AG10803 (cell line): ENCODE measurements at places on chromosomes 6 and 20.

- no peak for DNase-seq
These were observed 31.6 kb downstream of the GSTA2 start for GRCh38 chr6:52731719-52732118.

- DNase-seq = no peak
These were observed 58.1 kb upstream of the KIF13A start for GRCh38 chr6:18045507-18045906.

DNA sequence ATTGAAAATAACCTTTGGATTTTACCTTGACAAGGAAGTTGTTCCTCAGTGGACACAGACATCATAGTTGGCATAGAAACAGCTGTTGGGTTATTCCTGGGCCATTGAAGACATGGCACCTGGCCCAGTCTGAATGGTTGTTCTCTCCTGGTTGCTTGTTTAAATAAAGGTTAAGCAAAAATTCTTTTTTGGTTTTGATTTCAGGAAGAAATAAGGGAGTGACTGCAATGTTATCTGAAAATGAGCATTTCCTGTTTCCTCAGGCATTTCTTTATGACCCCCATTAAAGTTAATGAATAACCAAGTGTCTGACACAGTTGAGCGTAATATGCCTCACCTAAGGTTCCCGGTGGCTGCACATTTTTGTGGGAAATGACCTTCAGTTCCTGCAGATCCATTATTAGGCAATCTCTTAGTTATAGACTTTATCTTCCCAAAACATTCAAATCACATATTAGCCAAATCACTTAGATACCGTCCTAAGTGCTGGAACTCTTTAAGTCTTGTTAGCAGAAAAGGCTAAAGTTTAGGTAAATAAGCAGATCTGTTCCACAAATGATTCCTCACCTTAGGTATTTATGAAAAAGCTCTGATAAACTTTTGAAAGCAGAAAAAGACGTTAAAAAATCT lies 648.7 kb upstream of the FLRT3 start:
- no peak for DNase-seq

- no peak for DNase-seq
These were observed 25.0 kb upstream of the C6orf62 start for GRCh38 chr6:24743944-24744335.

DNA sequence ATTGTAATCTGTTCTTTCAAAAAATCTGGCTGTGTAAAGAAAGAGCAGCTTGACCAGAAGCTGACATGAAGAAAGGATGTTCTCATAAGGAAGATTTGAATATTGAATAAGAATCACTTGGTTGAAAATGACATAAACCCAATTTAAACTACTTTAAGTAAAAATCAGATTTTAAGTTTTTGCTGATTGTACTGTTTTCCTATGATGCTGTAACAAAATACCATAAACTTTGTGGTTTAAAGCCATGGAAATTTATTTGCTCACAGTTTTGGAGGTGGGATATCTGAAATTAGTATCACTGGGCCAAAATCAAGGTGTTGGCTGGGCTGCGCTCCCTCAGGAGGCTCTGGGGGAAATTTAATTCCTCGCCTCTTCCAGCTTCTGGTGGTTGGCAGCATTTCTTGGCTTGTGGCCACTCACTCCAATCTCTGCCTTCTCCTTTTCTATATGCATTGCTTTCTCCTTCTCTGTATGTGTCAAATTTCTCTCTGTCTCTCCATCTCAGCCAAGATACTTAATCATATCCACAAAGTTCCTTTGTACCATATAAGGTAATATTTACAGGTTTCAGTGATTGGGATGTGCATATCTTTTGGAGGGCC lies 141.2 kb upstream of the ZFP64 start:
- no peak for DNase-seq

- DNase-seq = no peak
These were observed 428.8 kb upstream of the EPHA7 start for GRCh38 chr6:93848031-93848742.

- no peak for DNase-seq
These were observed 1046.7 kb upstream of the MAP3K7 start for GRCh38 chr6:91633374-91634111.

DNA sequence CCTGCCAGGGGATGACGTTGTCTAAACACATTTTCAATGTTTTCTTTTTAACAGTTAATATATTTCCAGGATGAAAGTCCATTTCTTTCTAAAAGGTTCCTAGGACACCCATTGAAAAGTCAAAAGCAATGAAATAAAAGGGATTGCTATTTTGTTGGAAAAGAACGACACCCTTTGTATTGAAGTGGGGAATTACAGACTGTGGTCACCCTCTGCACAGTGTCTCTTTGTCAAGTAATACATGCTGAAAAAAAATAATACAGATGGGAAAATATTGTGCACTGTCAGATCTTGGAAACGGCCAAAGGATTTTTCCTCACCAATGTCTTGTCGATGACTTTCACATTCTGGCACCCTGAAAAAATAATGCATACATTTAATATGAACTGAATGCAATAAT lies 56.9 kb downstream of the HAO1 start:
- DNase-seq = no peak

- no peak for DNase-seq
These were observed 21.2 kb downstream of the STK38 start for GRCh38 chr6:36526066-36526465.

GRCh38 chr6:39361657-39362486 lies 39.4 kb upstream of the KCNK16 start:
- peak; percentile 62 for DNase-seq

DNA sequence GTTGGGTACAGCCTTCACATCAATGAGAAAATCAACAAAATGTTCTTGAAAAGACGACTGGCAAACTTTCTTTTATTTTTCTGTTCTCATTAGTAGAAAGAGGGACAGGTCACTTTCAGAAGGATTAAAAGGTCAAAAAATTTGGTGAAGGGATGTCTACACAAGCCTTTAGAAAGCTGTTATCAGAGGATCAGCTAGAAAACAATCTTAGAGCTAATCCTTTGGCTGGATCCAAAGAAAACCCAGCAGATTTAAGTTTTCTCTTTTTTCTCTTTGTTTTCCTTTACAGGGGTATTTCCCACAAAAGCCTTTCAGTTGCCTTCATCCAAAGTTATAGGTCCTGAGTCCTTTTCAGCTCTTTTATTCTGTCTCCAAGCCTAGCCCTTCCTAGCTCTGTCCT lies 57.3 kb upstream of the EDN1 start:
- no peak for DNase-seq

DNA sequence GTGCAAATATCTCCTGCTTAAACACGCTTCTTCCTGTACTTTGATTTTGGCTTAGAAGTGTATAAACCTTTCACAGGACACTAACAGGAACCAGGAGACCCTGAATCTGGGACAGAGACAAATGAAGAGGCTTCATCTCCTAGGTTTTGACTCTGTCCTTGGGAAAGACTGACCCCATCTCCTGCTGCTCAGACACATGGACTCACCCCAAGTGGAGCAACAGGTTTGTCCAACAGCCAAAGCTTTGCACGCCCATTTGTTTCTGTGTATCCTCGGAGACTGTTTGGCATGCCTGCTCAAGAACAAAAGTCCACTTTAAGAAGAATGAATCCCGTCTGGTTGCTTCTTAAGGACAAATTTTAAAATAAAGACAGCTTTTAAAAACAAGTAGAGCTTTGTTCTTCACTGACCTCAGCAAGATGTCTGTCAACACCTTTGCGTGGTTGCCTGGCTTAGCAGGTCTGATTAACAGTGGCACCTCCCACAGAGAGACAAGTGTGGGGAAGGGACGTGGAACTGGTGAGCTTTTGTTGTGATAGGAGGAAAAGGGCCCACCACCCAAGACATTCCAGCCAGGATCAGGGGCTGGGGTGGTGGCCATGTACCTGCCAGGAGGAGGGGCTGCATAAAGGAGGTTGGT lies 202.6 kb downstream of the SOD2 start:
- DNase-seq = peak; percentile 5

- DNase-seq = no peak
These were observed 90.1 kb downstream of the ZNF217 start for GRCh38 chr20:53503517-53503919.

DNA sequence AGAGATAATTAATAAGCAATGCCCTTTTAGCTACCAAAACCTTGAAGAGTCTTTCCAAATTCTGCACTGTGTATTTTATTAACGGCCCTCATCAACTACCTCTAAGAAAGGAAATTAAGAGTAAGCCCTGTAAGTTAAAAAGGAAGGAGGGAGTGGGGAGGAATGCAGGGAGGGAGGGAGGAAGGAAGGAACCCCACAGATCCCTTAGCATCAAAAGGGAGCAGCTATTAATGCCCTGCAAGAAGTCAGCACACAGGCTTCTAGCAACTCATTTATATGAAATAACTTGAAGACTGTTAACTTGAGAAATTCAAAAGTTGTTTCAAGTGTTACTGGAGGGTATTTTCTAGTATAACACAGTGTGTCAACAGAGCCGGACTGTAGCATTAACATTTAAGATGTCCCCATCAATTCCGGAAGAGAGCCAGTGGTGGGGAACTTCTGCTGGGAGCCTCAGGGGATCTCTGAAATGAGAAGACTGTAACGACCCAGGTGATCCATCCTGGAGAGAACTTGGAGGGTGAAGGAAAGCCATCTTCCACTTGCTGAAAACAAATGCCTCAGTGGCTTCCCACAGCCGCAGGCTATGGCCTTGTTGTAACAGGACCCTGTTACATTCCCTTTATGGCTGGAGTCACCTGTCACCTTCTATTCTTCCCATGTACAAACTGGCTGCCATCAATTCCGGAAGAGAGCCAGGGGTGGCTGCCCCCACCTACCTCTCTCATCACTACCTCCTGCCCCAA lies 33.2 kb downstream of the SLC22A23 start:
- DNase-seq = no peak

DNA sequence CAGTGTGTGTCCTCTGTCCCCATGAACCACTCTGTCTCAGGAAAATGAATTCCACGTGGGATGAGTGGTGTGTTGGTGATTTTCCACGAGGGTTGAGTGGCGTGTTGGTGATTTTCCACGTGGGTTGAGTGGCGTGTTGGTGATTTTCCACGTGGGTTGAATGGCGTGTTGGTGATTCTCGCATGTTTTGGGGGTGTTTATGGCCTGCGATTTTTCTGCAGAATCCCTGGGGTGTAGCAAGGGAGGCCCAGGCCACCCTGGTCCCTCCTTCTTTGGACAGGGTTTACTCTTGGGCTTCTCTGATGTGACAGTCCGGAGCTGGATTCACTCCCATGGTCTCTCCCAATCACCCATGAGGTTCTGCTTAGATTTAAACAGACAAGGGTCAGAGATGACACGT lies 90.6 kb upstream of the FRMD1 start:
- no peak for DNase-seq

DNA sequence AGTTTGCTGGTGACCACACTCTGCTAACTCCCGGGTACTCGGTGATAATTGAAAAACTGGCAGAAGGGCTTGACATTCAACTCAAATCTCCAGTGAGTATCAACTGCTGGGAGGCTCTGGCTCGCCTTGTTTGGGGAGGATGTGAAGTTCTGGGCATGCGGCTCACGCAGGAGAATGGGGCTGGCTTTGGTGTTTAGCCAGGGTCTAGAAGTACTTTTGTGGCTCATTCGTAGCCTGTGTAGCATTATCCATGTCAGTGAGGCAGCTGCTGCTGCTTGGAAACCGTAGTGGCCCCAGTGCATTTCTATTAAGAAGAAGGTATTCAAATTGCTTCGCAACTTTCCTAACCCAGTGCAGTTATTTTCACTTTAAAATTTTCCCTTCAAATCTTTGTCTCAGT lies 52.2 kb downstream of the KDM1B start:
- no peak for DNase-seq

- DNase-seq = no peak
These were observed 318.5 kb upstream of the MAP3K7 start for GRCh38 chr6:90905351-90905750.

- DNase-seq = peak; percentile 31
These were observed 71.4 kb upstream of the DUSP22 start for GRCh38 chr6:220721-221475.

- DNase-seq = no peak
These were observed 527.3 kb upstream of the MAP3K7 start for GRCh38 chr6:91114123-91114708.

DNA sequence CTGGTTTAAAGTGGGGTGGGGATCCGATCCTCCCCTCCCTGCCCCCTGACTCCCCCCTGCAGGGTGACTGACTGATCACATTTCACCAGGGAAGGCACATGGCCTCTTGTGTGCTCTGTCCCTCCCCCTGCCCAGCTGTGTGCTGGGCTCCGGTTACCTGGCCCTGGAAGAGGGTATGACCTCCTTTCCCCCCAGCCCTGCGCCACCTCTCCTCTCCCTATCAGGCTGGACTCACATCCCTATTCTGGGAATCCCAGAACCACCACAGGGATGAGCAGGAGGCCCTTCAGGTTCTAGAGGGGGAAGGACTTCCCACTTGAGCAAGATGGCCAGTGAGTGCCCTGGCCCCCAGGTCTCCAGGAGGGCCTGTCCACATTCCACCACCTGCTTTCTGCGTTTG lies 2.1 kb upstream of the IP6K3 start:
- no peak for DNase-seq

- DNase-seq = peak; percentile 18
These were observed 400 bp upstream of the TRMT11 start for GRCh38 chr6:125985979-125986300.
